ENCODE measurements at places on chromosomes 2 and 18.

DNA sequence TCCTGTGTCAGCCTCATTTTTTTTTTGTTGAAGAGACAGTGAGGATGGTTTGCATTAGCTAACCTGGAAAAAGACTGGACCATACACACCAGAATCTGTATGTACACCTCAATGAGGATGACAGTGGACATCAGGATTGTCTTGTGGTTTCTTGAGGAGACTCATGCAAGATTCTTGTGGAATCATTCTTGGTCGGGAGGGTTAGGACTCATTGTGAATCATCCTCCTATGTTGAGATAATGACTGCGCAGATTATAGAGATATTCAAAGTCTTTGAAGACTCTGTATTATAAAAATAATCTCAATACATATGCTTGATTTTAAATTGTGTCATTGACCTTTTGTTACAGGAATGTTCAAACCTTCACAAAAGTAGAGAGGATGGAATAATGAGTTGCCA lies 49.1 kb upstream of the DOCK10 start:
- DNase-seq, result no peak

GRCh38 chr18:55499526-55499925 lies 88.5 kb downstream of the TCF4 start:
- DNase-seq, result no peak

- no peak for DNase-seq
These were observed 370.7 kb upstream of the RAB12 start for GRCh38 chr18:8238507-8238906.

- no peak for DNase-seq
These were observed 33.5 kb downstream of the GRHL1 start for GRCh38 chr2:9984871-9985480.

DNA sequence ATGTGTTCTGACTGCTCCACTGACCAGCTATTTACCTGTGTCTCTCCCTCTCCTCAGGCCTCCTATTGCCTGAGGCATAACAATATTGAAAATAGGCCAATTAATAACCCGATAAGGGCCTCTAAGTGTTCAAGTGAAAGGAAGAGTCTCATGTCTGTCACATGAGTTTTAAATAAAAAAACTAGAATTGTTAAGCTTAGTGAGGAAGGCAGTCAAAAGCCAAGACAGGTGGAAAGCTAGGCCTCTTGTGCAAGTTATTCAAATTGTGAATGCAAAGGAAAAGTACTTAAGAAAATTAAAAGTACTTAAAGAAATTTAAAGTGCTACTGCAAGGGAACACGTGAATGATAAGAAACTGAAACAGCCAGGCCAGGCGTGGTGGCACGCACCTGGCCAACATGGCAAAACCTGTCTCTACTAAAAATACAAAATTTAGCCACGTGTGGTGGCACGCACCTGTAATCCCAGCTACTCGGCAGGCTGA lies 44.9 kb upstream of the TAF4B start:
- no peak for DNase-seq

- no peak for DNase-seq
These were observed 545.7 kb downstream of the ZEB2 start for GRCh38 chr2:143974262-143974661.

DNA sequence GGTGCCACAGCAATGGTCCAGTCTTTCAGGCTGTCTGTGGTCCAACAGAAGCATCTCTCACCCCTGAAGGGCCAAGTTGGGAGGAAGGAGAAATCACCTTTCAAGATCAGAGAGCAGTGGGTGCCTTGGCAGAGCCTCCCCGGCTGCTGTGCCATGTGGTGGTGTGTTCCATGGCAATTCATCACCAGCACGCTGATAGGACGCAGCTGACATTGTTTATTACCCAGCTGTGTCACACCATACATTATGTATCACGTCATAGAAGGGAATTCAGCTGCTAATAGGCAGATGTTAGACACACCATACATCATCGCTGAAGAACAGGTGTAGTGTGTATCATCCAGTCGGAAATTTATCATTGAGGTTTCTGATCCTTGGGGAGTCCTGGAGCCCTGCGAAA lies 29.6 kb upstream of the RPL31 start:
- no peak for DNase-seq

DNA sequence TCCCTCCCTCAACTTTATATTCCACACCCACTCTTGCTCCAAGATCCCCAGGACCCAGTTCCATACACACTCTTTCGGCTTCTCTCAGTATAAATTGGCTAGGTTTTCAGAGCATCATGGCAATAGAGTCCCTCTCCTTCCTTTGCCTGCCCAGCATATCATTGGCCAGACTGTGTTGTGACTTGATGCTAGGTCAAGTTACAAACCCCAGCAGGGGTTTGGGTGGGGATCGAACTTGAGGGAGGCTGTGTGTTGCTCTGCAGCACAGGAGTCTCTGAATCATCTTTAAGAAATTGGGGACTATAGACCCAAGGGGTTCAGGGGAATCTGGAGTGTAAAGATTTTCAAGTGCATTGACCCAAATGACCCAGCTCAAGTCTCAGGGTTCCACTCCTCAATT lies 477.5 kb upstream of the MEIS1 start:
- no peak for DNase-seq

Data from urinary bladder (tissue), 4 donors.